NB4 (cell line): ENCODE measurements at places on chromosomes 2 and 18.

- DNase-seq = peak; percentile 21
These were observed 52.2 kb downstream of the NCOA1 start for GRCh38 chr2:24543252-24543651.

DNA sequence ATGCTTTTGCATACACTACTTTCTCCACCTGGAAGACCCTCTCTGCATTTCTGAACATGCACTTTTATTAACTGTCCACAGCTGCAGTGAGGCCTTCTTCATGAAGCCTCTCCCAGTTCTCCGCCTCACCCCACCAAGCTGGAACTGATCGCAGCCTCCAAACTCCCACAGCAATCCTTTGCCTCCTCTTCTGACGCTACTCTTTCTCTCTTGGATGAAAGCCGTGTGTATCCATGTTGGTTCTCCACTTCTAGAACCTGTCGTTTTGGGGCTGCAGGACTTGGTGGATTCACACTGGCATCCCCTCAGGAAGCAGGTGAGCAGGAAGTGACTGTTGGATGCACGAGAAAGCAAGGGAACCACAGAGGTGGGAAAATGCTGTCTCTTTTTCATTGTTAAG lies 288.6 kb downstream of the MYCN start:
- no peak for DNase-seq

DNA sequence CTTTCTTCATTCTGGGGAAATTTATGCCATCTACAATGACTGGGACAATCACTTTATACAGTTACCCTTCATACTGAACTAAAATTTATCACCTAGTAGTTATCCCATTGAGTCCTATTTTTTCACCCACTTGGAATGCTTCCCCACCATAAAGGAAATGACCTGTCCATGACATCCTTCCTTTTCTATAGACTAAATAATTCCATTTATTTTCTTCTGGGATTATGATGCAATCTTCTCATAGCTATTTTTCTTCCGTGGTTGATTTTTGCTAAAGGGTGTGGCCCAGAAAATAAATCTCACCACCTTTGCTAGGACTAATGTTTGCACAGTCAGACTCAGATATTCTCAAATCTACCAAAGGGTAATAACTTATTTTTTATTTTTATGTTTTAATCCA lies 186.1 kb upstream of the NRXN1 start:
- DNase-seq = no peak

GRCh38 chr2:170344663-170345346 lies 166.9 kb downstream of the MYO3B start:
- DNase-seq = no peak

DNA sequence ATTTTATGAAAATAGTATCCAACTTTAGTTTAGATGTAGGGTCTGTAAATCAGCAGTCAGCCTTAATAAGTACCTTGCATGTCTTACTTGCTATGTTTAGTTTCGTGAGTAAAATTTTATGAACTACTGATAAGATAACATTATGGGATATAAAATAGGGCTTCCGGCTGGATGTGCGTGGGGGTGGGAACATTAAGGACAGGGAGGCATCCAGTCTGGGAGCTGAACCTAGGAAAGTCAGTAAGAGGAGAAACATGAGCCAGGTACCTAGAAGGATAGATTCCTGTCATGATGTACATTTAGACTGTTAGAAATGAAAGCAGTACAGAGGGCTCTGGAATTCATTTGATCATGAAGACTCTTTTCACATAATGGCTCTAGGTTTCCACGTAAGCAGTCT lies 12.7 kb upstream of the KCNJ13 start:
- DNase-seq = no peak

- no peak for DNase-seq
These were observed 523.5 kb downstream of the TMEM182 start for GRCh38 chr2:103285354-103285753.

- DNase-seq = no peak
These were observed 174.0 kb downstream of the ZFP36L2 start for GRCh38 chr2:43052204-43052943.

DNA sequence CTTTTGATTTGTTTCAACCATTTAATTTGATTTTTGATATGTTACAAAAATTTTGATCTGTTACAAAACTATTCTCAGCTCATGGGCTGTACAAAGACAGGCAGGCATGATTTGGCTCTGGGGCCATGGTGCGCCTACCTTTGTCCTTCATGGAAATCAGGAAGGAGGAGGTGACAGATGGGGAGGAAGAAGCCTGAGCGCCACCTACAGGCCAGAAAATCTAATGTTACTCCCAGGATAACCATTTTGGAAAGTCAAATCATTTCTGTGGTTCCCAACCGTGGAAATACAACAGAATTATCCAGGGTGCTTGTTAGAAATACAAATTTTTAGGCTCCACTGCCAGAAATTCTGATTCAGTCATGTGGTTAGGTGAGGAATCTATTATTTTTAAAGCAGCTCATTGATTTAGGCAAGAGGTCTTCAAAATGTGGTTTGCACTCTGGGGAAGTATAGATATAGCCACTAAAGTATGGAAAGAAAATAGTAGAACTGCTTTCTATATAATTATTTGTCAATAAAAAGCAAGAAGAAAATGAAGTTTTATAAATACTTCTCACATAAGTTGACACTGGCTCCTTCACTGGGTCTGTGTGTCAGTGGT lies 93.9 kb downstream of the EVA1A start:
- peak; percentile 37 for DNase-seq
